Stimulated activated CD4-positive, alpha-beta T cell treated with anti-CD3 and anti-CD28 coated beads, TNF-alpha, amount 100 ng/mL, for 4 hours (primary cell): ENCODE measurements at places on chromosomes 3 and 15.

- no peak for DNase-seq
Observed at GRCh38 chr3:113161661-113162060, 49.7 kb upstream of the BOC start.

GRCh38 chr3:110174908-110175307 lies 837.6 kb upstream of the DPPA4 start:
- DNase-seq = no peak

DNA sequence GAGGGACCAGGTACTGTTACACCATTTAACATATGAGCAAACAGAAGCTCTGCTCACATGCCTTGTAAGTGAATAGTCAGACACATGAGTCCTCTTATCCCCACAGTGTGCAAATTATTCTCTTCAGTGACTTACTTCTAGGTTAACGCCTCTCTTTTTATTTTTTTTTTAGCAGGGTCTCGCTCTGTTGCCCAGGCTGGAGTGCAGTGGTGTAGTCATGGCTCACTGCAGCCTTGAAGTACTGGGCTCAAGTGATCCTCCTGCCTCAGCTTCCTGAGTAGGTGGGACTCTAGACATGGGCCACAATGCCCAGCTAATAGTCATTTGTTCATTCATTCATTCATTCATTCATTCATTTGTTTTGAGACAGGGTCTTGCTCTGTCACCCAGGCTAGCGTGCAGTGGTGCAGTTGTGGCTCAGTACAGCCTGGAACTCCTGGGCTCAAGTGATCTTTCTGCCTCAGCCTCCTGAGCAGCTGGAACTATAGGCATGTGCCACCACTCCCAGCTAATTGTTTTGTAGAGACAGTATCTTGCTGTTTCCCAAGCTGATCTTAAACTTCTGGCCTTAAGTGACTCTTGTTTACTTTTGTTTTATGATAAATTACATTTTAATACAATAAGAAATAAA lies 94.7 kb downstream of the LRRC28 start:
- no peak for DNase-seq

DNA sequence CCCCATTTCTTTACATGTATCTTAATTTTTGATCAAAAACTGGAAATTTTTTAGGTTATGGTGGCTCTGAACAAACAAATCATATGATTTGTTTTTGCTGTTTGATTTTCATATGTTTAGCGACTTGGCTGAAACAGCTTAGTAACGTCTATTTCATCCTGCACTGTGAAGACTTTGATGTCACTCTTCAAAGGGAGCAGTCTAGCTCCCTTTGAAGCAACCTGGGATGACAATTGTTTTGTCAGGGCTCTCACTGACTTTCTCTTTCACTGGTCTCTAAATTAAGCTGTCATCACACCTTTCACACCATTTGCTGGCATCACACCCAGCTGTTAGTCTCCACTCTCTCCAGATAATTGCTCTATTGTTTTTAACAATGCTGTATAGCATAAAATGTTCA lies 896.9 kb downstream of the IGSF11 start:
- DNase-seq = no peak
